ENCODE measurements at places on chromosomes 13 and 19. TPM values are rescaled to one million over a fixed set of nuclear protein-coding genes. Genes with fewer than 3 reads are reported as not detected.

The TNNI3 gene
- total RNA-seq: not detected

The ADAMTS10 gene
- 32.6 TPM for total RNA-seq

The CYP2S1 gene
- total RNA-seq: 9.1 TPM

The APOC4 gene
- not detected for total RNA-seq

The EPSTI1 gene
- total RNA-seq: 17.9 TPM

The IZUMO2 gene
- total RNA-seq: not detected

The INAFM1 gene
- total RNA-seq: 1.6 TPM

The SUPT5H gene
- 104 TPM for total RNA-seq

The OXGR1 gene
- total RNA-seq: not detected

The COL5A3 gene
- total RNA-seq: 2.6 TPM

The MYO1F gene
- 0.15 TPM for total RNA-seq

The PTH2 gene
- total RNA-seq: not detected

The FCGBP gene
- 0.12 TPM for total RNA-seq
